Activated naive CD8-positive, alpha-beta T cell treated with anti-CD3 and anti-CD28 coated beads for 36 hours (primary cell): ENCODE measurements at places on chromosomes 12 and 14. TPM values are rescaled to one million over a fixed set of nuclear protein-coding genes. Genes with fewer than 3 reads are reported as not detected.

Gene FGD4
- total RNA-seq = 0.34 TPM

Gene POTEG
- not detected for total RNA-seq

Gene ANG
- total RNA-seq = 1.3 TPM

Gene CCDC197
- not detected for total RNA-seq

Gene IL23A
- 20.9 TPM for total RNA-seq

Gene ALG10B
- 9.8 TPM for total RNA-seq

Gene DPY19L2
- 4.6 TPM for total RNA-seq

GRCh38 chr12:46124132-46124847 lies 133.9 kb upstream of the SCAF11 start:
- no peaks in the 10 kb centered on the region for H3K4me1 ChIP-seq
- H3K4me3 ChIP-seq = no peak overlapping the region
- H3K27ac ChIP-seq = no peak overlapping the region
- DNase-seq = no peak
- no peaks in the 10 kb centered on the region for H3K36me3 ChIP-seq

DNA sequence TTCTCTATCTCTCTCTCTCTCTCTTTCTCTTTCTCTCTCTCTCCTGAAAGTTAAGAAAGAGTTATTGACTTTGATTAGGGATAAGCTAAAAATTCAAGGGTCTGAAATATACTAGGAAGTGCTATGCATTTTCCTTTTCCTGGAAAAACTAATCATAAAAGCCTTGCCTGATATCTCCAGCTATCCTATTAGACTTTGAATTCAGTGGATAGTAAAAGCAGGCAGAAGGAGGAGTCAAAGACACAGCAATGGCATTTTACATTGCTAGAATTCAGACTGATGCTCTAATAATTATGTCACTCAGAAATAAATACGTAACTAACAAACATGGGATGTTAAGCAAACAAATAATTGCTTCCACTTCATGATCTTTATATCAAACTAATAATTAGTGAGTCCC lies 272.0 kb downstream of the SSPN start:
- H3K36me3 ChIP-seq = peaks cover 11% of the 10 kb centered on the region
- no peak for DNase-seq
- peaks cover 4% of the 10 kb centered on the region for H3K4me1 ChIP-seq
- no peak overlapping the region for H3K4me3 ChIP-seq

- H3K36me3 ChIP-seq = no peaks in the 10 kb centered on the region
- DNase-seq = no peak
- no peaks in the 10 kb centered on the region for H3K4me1 ChIP-seq
- no peak overlapping the region for H3K27ac ChIP-seq
- peaks cover 41% of the 10 kb centered on the region for H3K27me3 ChIP-seq
Observed at GRCh38 chr12:65747338-65747737, 76.9 kb upstream of the HMGA2 start.

DNA sequence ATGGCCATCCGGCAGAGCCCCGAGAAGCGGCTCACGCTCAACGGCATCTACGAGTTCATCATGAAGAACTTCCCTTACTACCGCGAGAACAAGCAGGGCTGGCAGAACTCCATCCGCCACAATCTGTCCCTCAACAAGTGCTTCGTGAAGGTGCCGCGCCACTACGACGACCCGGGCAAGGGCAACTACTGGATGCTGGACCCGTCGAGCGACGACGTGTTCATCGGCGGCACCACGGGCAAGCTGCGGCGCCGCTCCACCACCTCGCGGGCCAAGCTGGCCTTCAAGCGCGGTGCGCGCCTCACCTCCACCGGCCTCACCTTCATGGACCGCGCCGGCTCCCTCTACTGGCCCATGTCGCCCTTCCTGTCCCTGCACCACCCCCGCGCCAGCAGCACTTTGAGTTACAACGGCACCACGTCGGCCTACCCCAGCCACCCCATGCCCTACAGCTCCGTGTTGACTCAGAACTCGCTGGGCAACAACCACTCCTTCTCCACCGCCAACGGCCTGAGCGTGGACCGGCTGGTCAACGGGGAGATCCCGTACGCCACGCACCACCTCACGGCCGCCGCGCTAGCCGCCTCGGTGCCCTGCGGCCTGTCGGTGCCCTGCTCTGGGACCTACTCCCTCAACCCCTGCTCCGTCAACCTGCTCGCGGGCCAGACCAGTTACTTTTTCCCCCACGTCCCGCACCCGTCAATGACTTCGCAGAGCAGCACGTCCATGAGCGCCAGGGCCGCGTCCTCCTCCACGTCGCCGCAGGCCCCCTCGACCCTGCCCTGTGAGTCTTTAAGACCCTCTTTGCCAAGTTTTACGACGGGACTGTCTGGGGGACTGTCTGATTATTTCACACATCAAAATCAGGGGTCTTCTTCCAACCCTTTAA lies 1.5 kb downstream of the FOXG1 start:
- peaks cover 9% of the 10 kb centered on the region for H3K4me1 ChIP-seq
- no peak for DNase-seq
- H3K27ac ChIP-seq = no peak overlapping the region
- H3K4me3 ChIP-seq = peak overlapping the region; percentile 11

GRCh38 chr12:63844391-63845341 lies at the start of gene SRGAP1:
Gene SRGAP1 (plus strand): TSS chr12:63844700. CDS start chr12:63844817, 117 bp downstream.
- H3K4me1 ChIP-seq = peaks cover 8% of the 10 kb centered on the region
- peak within 1 kb of the TSS; percentile 90 for H3K4me3 ChIP-seq
- H3K27me3 ChIP-seq = peaks cover 41% of the 10 kb centered on the region

DNA sequence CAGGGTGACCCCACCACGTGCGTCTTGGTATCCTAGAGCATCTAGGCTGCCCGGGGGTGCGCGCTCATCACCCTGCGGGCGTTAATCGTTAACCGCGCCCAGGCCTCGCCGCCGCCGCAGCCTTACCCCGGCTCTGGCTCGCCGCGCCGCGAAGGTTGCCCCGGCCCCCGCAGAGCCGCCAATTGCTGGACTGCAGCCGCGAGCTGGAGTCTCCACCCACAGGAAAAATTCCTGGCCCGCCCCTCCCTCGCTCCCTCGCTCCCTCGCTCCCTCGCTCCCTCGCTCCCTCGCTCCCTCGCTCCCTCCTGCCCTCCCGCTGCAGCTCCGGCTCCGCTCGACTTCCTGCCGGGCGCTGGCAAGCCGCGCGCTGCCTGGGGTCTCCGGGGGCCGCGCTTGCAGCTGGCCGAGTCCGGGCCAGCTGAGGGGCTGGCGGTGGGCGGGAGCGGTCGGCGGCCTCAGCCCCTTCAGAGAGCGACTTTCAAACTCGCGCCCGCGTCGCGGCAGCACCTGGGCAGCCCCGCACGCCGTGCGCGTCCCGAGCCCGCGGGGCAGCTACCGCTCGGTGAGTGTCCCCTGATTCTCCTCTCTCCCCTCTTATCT lies at the start of gene PLEKHG3:
TSS of gene PLEKHG3 (plus strand) at position 282 of the 600 bp plus-strand sequence. CDS start 23,208 bp downstream, outside the sequence.
- H3K27me3 ChIP-seq = peaks cover 83% of the 10 kb centered on the region
- DNase-seq = peak; percentile 25
- no peak within 1 kb of the TSS for H3K27ac ChIP-seq
- H3K4me3 ChIP-seq = peak within 1 kb of the TSS; percentile 56
- peaks cover 25% of the 10 kb centered on the region for H3K4me1 ChIP-seq
- H3K36me3 ChIP-seq = no peaks in the 10 kb centered on the region

- H3K4me1 ChIP-seq = peaks cover 19% of the 10 kb centered on the region
- no peaks in the 10 kb centered on the region for H3K36me3 ChIP-seq
- DNase-seq = no peak
Observed at GRCh38 chr12:92414170-92415070, 268.8 kb upstream of the BTG1 start.

DNA sequence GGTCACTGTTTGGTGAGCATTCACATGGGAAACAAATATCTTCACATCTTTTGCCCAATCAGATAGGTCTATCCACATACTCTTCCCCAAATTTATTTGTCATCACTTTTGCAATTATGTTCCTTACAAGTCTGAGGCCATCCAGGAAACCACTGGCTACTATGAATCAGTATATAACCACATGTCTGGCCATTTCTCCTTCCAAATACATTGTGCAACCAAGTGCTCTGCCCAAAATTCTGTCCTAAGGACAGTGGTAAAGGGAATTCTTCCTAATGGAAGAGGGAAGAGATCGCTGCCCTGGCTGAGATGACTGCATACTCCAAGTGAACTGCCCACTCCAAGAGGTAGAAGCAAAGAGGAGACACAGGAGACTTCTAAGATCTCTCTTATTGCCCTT lies 148.9 kb upstream of the MAX start:
- no peak overlapping the region for H3K27ac ChIP-seq
- no peaks in the 10 kb centered on the region for H3K27me3 ChIP-seq
- no peak overlapping the region for H3K4me3 ChIP-seq
- DNase-seq = no peak
- peaks cover 2% of the 10 kb centered on the region for H3K36me3 ChIP-seq

GRCh38 chr12:65923228-65923627 lies 98.9 kb downstream of the HMGA2 start:
- no peaks in the 10 kb centered on the region for H3K36me3 ChIP-seq
- H3K4me3 ChIP-seq = no peak overlapping the region
- peaks cover 23% of the 10 kb centered on the region for H3K27me3 ChIP-seq
- peaks cover 3% of the 10 kb centered on the region for H3K4me1 ChIP-seq
- DNase-seq = no peak
- no peak overlapping the region for H3K27ac ChIP-seq

GRCh38 chr12:66329941-66330340 lies 27.6 kb downstream of the HELB start:
- no peak overlapping the region for H3K4me3 ChIP-seq
- peaks cover 15% of the 10 kb centered on the region for H3K4me1 ChIP-seq
- no peaks in the 10 kb centered on the region for H3K27me3 ChIP-seq
- H3K36me3 ChIP-seq = peaks cover 45% of the 10 kb centered on the region
- DNase-seq = no peak

GRCh38 chr12:49121047-49121696 lies 10.0 kb downstream of the TUBA1B start:
- H3K4me3 ChIP-seq = no peak overlapping the region
- no peaks in the 10 kb centered on the region for H3K36me3 ChIP-seq
- DNase-seq = no peak
- no peak overlapping the region for H3K27ac ChIP-seq
- H3K4me1 ChIP-seq = no peaks in the 10 kb centered on the region
- H3K27me3 ChIP-seq = no peaks in the 10 kb centered on the region

DNA sequence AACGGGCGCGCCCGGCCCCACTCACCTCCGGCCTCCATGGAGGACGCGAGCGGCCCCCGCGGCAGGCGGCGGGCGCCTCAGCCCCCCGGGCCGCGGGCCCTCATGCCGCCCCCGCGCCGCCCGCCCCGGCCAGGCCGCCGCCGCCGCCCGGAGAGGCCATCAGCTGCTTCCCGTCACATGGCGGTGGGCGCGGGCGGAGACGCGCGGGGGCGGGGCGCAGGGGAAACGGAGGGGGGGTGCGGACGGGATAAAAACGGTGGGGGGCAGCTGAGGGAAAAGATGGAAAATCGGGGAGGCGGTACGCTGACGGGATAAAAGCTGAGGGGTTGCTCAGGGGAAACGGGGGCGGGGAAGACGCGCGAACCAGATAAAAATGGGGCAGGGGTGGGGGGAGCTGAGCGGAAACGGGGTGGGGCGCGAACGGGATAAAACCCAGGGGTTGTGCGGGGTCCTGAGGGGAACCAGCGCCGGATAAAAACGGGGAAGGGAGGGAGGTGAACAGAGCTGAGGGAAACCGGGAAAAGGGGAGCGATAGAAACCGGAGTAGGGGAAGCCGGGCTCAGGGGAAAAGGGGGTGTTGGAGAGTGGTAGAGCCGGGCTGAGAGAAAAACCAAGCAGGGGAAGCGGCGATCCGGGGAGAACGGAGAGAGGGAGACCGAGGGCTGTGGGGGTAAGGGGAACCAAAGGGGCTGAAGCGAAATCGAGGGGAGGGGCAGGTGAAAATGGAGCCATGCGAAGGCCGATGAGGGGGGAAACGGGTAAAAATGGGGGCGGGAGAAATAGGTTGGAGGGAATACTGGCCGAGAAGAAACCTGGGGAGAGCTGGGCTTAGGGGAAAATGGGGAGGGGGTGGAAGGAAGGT lies at the start of gene WSB2:
TSS of gene WSB2 (minus strand) at position 169 of the 862 bp plus-strand sequence. CDS start at position 38, 131 bp downstream.
- H3K36me3 ChIP-seq = peaks cover 8% of the 10 kb centered on the region
- H3K4me1 ChIP-seq = peaks cover 50% of the 10 kb centered on the region
- peak within 1 kb of the TSS; percentile 93 for H3K27ac ChIP-seq
- DNase-seq = peak; percentile 63
- H3K27me3 ChIP-seq = no peaks in the 10 kb centered on the region

DNA sequence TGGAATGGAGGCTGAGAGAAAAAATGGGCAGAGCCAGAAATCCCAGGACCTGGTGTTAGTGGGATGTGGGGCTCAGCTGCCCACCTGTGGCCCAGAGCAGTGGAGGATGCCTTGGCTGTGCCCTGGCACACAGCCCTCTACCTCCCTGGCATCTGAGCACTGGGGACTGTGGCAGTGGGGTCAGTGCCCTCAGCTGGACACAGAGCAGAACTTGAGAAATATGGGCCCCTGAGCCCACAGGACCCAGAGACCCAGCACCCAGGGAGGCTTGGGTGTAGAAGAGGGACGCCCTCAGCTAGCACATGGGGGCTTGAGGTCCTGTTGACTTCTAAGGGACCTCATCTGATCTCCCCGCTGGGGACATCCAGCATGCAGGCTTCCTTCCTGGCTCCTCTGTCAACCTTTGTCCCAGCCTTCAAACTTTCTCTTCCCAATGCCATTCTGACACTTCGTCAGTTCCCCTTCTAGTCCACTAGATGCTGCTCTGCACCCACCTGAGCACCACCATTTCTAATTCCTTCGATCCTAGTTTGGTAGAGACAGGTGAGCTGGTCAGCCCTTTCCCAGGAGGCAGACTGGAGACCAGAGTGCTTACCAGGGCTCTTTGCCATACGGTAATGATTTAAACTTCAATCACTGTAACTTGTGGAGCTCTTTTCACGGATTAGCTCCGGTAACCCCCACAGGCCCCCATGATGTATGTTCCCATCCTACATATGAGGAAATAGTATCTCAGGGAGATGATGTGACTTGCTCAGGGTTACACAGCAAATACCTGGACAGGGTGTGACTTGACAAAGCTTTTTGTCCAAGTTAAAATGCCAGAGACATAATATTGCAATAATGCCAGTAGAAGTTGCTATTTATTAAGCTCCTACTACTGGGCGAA lies 143.7 kb downstream of the ASCL4 start:
- H3K36me3 ChIP-seq = no peaks in the 10 kb centered on the region
- DNase-seq = no peak
- H3K27ac ChIP-seq = no peak overlapping the region
- peaks cover 58% of the 10 kb centered on the region for H3K27me3 ChIP-seq

GRCh38 chr12:57874166-57875108 lies 27.9 kb upstream of the CTDSP2 start:
- H3K36me3 ChIP-seq = no peaks in the 10 kb centered on the region
- DNase-seq = no peak
- peaks cover 4% of the 10 kb centered on the region for H3K27me3 ChIP-seq
- peaks cover 10% of the 10 kb centered on the region for H3K4me1 ChIP-seq
- H3K27ac ChIP-seq = no peak overlapping the region
- H3K4me3 ChIP-seq = no peak overlapping the region

- H3K4me3 ChIP-seq = no peak overlapping the region
- H3K27ac ChIP-seq = no peak overlapping the region
- H3K27me3 ChIP-seq = no peaks in the 10 kb centered on the region
- DNase-seq = no peak
Observed at GRCh38 chr14:25520821-25521220, 470.9 kb upstream of the STXBP6 start.

- no peak for DNase-seq
- peaks cover 3% of the 10 kb centered on the region for H3K27me3 ChIP-seq
- H3K4me1 ChIP-seq = no peaks in the 10 kb centered on the region
- H3K4me3 ChIP-seq = no peak overlapping the region
- H3K27ac ChIP-seq = no peak overlapping the region
Observed at GRCh38 chr12:66482351-66483203, 180.3 kb downstream of the HELB start.

- peaks cover 3% of the 10 kb centered on the region for H3K4me1 ChIP-seq
- DNase-seq = no peak
- no peak overlapping the region for H3K4me3 ChIP-seq
- H3K27me3 ChIP-seq = peaks cover 8% of the 10 kb centered on the region
Observed at GRCh38 chr12:46892887-46893286, 67.1 kb upstream of the SLC38A4 start.
